Prostate gland (tissue), 2 donors: ENCODE measurements at places on chromosomes 7 and 10.

- peak; percentile 25 for DNase-seq
These were observed 712.8 kb downstream of the PARD3 start for GRCh38 chr10:34102237-34102673.

GRCh38 chr7:117963264-117964197 is 90.3 kb upstream of the CTTNBP2 start:
- no peak for DNase-seq

- no peak for DNase-seq
These were observed 19.2 kb downstream of the PMPCB start for GRCh38 chr7:103316380-103316941.

DNA sequence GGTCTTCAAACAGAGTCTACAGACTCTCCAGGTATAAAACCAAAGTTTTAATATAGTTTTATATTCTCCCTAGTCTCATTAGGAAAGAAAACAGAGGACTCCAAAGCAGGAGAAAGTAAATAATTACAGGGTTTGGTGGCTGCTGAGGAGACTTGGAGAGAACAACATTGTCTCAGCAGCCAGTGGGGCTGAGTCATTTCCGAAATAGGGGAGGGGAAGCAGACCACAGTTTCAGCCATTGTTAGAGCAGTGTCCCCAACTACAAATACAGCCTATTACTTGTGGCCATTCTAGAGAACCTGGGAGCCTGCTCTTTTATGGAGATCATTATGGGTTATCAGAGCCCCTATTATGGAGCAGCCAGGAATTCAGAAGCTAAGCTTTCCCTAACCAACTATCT is 44.2 kb upstream of the A1CF start:
- DNase-seq, result no peak

DNA sequence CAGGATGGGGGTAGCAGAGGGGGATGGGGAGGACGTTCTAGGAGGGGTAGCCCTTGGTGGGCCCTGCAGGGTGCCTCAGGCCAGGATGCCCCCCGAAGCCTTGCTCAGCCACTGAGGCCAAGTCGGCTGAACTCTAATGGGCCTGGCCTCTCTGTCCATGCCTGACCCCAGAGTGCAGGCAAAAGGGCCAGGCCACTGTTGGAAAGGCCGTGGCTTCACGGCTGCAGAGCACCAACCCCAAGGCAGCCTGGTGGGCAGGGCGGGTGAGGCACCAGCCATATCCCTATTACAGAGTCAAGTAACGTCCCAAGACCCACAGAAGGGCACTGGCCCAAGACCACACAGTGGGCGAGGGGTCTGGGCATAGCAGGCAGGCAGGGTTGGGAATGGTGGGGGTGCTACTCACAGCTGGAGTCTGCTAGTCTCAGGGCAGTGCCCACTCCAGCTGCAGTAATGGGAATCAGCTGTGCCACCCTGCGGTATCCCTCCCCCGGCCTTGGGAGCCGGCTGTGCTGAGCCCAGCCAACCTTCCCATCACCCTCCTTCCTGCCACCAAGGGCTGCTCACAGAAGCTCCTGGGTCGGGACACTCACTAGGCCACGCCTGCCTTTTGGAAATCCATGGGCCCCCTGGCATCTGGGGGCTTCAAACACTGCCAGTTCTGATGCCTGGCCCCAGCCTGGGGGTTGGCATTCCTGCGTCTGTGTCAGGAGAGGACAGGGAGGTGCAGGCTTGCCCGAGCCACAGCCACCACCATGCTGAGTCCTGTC is 4.0 kb upstream of the LFNG start:
- no peak for DNase-seq

GRCh38 chr10:88382699-88383098 is 200.4 kb downstream of the RNLS start:
- DNase-seq, result no peak

- DNase-seq, result no peak
These were observed 29.7 kb upstream of the TAS2R16 start for GRCh38 chr7:123024989-123025758.

- DNase-seq, result peak; percentile 90
These were observed 150.4 kb downstream of the SFMBT2 start for GRCh38 chr10:7260412-7260900.

DNA sequence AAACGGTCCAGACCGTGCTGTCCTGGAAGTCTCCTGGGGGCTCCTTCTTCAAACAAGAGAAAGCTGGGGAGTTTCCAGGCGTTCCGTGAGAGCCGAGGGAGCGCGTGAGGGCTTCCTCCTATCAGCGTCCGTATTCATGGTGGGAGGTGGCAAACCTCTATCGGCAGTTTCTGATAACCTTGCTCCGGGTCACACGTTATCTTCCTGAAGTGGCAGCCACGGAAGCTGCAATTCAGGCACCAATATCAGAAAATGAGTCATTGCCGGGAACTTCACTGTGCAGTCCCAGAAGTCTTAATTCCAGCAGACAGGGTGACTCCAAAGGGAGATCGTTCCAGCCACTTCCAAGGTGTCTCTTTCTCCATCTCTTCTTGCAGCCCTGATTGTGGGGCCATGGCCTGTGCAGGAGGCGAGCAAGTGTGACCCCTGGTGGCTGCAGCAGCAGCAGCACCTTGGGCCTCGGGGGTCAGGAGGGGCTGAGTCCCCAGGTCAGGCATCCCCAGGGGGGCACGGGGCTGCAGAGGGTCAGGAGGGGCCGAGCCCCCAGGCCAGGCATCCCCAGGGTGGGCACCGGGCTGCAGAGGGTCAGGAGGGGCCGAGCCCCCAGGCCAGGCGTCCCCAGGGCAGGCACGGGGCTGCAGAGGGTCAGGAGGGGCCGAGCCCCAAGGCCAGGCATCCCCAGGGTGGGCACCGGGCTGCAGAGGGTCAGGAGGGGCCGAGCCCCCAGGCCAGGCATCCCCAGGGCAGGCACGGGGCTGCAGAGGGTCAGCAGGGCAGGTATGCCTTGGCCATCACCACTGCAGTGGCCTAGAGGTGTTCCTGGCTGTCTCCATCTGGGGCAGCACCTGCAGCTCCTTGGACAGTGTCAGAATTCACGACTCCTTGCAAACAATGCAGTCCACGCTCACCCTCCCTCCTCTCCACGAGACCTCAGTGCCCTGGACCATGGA is 538.7 kb downstream of the DNAJB6 start:
- DNase-seq, result no peak

DNA sequence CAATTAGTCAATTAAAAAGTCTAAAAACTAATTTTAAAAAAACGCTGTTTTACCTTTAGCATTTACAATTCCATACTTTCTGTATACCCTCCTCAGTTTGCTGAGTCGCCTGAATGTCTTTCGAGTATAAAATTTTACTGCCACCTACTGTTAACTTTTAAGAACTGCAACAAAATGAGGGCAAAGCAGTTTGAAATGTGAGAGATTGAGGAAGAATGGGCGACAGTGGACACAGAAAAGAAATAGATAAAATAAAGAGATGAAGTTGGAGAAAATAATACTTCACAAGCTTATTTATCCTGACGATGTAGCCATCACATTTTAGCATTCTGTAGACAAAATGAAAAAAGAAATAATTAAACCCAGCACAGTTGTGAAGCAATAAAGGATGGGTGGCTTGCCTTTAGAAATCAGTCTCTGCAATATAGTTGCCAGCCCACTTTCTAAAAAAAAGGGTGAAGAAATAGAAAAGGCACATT is 110.8 kb upstream of the PTN start:
- no peak for DNase-seq

GRCh38 chr7:125491137-125491536 is 561.5 kb upstream of the POT1 start:
- no peak for DNase-seq

DNA sequence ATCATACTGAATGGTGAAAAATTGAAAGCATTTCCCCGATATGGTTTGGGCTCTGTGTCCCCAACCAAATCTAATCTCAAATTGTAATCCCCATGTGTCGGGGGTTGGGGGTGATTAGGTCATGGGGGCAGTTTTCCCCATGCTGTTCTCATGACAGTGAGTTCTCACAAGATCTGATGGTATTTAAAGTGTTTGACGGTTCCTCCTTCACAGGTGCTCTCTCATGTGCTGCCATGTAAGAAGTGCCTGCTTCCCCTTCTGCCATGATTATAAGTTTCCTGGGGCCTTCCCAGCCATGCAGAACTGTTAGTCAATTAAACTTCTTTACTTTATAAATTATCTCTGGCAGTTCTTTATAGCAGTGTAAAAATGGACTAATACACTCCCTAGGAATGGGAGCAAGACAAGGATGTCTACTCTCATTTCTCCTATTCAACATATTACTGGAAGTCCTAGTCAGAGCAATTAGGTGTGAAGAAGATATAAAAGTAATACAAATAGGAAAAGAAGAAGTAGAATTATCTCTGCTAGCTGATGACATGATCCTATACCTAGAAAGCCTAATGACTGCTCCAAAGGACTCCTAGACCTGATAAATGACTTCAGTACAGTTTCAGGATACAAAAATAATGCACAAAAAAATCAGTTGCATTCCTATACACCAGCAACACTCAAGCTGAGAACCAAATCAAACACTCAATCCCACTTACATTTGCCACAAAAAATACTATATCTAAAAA is 260.6 kb downstream of the RNLS start:
- DNase-seq, result no peak

GRCh38 chr10:98814470-98814869 is 367.7 kb upstream of the HPS1 start:
- no peak for DNase-seq

DNA sequence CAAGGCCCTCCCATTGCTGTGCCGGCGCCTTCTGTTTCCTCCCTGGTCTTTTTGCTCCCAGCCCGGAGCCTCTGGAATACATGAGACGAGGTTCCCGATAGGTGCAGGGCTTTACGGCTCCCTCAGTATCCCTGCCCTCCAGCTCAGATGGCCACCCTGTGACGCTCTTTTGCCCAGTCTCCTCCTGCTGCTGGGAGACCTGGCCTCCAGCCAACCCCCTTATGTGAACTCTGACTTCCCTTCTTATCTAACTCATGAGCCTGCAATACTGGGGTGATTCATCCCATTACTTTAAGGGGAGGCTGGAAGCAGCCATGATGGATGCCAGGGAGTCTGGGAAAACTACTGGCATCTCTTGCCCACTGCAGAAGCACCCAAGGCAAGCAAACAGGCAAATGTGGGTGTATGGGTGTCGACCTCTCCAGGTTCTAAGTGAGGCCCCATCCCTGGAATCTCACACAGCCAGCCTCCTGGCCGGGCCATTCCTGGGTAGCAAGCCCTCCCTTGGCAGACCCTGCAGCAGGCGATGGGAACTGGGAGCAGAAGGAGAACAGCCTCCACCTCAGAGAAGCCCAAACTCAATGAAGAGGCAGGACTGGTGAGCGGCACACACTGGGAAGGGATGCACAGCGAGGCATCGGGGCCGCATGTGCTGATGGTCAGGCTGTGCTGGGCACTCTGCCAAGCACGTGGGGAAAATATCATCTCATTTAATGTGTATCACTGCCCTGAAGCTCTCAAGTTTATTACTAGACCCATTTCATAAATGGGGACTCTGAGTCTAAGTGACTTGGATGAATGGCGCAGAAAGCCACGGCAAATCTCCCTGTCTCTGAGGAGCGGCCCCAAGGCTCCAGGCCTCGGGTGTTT is 97.5 kb downstream of the FAM53B start:
- DNase-seq, result no peak

DNA sequence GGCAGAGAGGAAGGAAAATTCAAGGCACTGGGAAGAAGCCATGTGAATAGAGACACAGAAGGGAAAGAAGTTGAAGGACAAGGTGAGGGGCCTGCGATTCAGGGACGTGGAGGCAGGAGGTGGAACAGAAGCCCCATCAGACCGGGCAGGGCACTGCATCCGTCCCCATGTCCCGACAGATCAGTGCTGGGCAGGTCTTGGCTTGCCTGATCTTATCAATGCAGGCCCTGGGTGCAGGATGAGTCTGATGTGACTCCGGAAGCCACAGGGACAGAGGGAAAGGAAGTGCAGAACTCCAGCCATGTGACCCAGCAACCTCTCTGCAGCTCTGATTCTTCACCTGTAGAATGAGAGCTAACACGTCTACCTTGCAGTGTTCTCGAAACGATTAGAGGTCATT is 136.2 kb upstream of the CTBP2 start:
- DNase-seq, result no peak

- DNase-seq, result no peak
These were observed 95.3 kb downstream of the HERPUD2 start for GRCh38 chr7:35599645-35600044.

- no peak for DNase-seq
These were observed 851.8 kb downstream of the XPNPEP1 start for GRCh38 chr10:109071539-109071938.

GRCh38 chr10:69979174-69979573 is 73.5 kb upstream of the MACROH2A2 start:
- no peak for DNase-seq

GRCh38 chr7:46028246-46028645 is 107.2 kb upstream of the IGFBP3 start:
- no peak for DNase-seq

DNA sequence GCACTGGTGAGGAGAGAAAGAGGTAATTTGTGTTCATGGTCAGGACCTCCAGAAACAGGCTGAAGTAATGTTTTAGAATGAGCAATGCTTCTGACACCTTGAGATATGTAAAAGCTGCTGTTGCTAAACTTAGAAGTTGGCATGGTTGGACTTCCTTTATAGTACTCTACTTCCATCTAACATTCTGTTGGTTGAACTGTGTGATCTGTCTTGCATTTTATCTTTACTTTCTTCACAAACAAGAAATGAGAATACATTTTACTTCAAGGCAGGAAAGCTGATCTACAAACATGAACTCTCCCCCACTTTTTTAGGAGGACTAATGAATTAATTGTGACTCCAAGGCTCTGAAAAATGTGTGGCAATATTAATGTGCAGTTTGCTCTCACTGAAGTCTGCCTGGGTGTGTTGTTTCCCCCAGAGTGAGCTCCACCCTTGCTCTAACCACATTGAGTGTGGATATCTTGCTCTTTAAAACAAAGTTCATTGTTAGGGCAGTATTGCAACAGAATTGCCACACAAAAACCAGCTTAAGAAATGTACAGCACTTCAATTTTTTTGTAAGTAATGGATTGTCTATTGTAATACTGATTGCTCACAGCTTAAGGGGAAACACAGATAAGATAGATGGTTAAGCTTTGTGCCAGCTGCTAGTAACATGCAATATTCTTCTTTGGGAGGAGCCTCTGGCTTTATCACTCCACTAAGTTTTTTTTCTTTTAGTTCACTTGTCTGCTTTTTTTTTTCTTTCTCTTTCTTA is 69.0 kb downstream of the ADD3 start:
- peak; percentile 8 for DNase-seq
